ENCODE measurements at places on chromosomes 5 and 9.
A peak's percentile ranks its signal among the peaks of the same experiment; 100 is the strongest.

GRCh38 chr5:132183723-132184122, 43.9 kb downstream of the P4HA2 start:
- DNase-seq, result no peak

DNA sequence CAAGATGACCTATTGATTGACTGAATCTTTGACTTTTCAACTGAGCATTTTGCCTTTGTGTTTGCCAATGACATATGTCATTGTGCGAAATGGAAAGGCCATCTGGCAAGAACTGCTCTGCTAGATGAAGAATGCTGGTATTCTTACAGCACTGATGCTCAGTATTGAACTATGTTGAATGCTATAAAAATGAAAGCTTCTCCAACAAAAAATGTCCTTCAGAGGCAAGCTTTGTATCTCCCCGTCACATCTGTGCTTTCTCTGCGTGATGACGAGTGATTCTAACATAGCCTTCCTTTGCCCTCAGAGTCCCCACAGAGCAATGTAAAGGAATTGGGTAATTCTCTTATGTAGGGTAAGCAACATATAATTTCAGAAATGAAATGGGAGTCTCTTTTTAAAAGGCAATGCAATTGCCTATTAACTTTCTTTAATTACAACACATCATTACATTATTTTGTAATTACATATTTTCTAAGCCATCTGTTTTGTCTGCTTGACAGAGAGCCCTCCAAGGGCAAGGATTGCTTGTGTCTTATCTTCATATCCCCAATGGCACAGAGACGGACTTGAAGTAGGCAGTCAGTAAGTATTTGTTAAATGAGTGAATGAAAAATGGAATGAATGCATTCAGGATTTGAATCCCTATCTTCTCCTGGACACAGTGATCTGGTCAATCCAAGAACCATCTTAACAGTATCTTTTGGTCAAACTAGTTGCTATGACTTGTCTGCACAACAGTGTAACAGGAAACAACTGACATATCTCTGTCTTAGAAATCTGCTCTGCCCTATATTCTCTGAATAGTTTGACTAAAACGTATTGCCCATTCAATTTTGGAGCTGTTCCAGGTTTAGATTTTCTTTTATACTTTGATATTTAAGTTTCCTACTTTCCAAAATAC, 46.1 kb downstream of the ENC1 start:
- no peak for DNase-seq

DNA sequence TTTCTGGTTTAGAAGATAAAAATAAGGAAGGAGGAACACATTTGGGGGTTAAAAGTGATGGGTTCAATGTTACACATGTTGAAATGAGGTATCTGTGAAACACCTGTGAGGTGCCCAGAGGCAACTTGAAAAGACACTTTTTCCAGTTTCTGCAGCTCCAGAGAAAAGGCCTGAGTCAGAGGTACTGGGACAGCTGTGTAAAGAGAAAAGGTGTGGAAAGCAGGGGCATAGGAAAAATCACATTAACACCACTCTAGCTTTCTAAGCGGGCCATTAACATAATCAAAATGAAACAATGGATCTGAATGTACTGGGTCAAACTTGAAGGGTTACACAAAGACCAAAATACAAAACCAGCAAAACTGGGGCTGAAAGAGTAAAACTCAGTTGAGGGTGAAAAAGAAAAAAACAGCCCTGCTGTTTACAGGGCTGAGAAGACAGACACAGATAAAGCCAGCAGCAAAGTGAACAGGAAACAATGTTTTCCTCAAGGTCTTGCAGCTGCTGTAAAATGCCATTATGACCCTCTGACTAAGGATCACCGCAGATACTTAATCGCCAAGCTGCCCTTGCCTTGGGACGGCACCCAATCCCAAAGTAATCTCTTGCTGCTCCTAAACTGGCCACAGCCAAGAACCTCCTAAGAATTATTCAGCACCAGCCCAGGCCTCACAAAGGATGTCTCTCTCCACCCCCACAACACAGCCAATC, 104.7 kb downstream of the DROSHA start:
- DNase-seq, result no peak

DNA sequence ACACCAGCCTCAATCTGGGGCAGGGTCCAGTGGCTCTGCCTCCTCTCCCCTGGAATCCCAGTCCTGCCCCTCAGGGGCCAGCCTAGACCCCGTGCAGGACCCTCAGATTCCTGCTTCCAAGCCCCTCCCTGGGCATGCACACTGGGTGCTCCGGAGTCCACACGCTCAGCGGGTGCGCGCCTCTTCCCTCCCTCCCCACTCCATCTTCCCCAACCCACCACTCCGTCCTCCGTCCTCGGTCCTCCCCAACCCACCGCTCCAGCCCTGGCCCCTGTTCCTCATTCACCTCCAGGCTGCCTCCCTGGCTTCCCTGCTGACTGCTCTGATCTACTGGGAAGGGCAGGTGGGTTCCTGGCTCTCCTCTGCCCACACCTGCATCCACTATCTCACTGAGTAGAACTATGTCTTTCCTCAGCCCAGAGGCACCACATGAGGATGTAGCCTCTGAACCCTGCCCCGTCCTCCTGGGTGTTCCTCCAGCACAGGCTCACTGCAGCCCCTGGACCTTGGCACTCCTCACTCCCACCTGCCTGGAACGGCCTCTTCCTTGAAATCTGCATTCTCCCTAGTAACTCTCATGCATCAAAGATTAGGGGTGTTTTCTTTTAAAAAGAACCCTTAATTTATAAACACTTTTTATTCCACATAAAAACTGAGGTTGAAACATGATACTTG, 92.8 kb downstream of the CAMSAP1 start:
- DNase-seq, result no peak

- no peak for DNase-seq
Observed at GRCh38 chr5:110038297-110038997, 348.7 kb downstream of the MAN2A1 start.

GRCh38 chr5:99955006-99955405, 580.2 kb upstream of the FAM174A start:
- no peak for DNase-seq

DNA sequence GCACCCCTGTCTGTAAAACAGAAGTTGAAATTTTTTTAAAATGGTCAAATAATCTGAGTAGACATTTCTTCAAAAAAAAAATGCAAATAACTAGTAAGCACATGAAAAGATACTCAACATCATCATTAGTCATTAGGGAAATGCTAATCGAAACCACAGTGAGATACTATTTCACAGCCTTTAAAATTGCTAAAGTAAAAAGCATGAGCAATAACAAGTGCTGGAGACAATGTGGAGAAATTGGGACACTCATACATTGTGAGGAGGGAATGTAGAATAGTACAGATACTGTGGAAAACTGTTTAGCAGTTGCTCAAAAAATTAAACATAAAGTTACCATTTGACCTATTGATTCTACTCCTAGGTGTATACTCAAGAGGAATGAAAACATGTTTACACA, 58.4 kb upstream of the RUSC2 start:
- DNase-seq, result no peak

DNA sequence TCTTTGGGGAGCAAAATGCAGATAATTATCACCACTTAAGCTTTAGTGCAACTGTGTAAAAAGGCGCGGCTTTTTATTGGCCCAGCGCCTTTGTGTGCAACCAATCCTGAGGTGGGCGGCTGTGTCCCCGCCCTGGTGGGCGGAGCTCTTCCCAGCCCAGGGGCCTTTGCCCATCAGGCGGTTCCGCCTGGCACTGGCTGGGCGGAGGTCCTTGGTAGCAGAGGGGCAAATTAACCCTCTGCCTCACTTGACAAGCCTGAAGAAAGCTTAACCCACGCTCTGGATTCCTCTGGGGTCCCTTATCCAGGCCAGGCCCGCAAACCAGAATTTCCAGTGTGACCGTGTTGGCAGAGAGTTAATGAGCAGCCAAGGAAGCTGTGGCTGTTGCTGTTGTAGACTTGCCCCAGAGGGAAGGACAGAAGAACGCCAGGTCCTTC, 12.8 kb upstream of the NIPAL4 start:
- no peak for DNase-seq

DNA sequence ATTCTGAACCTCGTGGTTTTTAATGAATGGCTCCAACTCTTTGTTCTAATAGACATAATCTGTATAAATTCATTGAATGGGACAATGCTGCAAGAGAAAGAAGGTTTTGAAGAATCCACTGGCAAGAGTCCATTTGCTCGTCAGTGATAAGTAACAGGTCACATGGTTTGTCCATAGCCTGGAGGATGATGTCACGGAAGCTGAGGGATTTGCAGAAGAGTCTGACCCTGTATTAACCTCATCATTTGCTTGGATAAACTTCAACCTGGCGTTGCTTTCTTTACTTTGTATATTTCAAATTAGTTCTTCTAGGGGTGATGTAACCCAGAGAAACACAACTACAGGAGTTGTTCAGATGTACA, 197.4 kb downstream of the GAS1 start:
- peak; percentile 36 for DNase-seq

GRCh38 chr5:154997746-154998145, 15.8 kb upstream of the KIF4B start:
- no peak for DNase-seq

- no peak for DNase-seq
Observed at GRCh38 chr5:10173716-10174115, 76.0 kb downstream of the ATPSCKMT start.

GRCh38 chr5:54915466-54916027, 69.8 kb downstream of the ESM1 start:
- no peak for DNase-seq

DNA sequence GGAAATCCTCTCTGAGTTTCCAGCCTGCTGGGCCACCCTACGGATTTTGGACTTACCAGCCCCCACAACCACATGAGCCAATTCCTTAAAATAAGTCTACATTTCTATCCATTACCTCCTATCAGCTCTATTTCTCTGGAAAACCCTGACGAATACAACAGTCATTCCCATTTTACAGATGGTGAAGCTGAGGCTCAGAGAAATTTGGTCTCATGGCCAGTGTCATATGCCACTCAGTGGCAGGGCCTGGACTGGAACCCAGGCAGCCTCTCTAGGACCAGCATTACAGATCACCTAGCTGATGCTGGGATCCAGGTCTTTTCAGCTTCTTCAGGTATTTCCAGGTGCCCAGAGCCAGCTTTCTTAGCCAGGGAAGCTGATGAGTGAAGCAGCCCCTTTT, 45.0 kb upstream of the SH3PXD2B start:
- no peak for DNase-seq

DNA sequence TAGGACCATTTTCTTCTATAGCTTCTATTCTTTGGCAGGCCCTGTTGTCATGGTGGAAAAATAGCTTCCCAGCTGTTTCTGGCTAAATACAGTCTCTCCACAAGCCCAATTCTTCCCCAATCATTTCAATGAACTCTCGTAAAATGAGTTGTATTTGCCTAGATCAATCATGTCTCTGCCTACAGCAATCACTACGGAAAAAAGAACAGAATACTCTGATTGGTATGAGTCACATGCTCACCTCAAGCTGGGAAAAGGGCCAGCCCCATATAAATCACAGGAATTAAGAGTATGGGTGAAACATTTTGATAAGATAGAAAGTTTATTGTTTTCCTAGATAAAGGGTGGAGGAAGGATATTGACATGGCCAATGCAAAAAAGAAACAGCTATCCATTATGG, 711.4 kb downstream of the EFNA5 start:
- no peak for DNase-seq

DNA sequence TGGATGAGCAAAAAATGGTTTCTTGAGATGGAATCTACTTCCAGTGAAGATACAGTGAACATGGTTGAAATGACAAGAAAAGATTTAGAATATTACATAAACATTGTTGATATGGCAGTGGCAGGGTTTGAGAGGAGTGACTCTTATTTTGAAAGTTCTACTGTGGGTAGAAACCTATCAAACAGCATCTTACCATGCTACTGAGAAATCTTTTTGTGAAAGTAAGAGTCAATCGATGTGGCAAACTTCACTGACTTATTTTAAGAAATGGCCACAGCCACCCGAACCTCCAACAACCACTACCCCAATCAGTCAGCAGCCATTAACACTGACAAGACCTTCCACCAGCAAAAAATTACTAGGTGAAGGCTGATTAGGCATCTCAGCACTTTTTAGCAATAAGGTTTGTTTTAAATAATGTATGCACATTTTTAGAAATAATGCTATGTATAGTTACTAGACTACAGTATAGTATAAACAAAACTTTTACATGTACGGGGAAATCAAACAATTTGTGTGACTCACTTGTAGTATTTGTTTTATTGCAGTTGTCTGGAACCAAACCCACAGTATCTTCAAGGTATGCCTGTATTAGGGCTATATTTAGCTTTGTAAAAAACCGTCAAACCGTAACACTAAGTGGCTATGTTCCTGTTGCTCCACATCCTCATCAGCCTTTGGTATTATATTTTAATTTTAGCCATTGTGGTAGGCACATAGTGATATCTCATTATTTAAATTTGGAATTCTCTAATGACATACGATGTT, 30.6 kb upstream of the ADAMTS6 start:
- no peak for DNase-seq

DNA sequence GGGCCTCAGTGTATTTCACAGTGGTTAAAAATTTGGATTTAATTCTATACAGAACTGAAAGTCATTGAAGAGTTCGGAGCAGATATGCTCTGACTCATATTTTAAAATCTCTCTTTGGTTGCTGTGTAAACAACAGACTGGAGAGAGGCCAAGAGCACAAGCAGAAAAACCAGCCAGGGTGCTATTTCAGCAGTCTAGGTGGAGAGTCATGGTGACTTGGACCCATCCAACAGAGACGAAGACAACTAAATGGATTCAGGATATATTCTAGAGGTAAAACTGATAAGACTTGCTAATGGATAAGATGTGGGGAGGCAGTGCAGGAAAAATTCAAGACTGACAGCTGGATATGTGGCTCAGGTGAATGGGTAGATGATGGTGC, 168.9 kb downstream of the MAPKAP1 start:
- peak; percentile 73 for DNase-seq

DNA sequence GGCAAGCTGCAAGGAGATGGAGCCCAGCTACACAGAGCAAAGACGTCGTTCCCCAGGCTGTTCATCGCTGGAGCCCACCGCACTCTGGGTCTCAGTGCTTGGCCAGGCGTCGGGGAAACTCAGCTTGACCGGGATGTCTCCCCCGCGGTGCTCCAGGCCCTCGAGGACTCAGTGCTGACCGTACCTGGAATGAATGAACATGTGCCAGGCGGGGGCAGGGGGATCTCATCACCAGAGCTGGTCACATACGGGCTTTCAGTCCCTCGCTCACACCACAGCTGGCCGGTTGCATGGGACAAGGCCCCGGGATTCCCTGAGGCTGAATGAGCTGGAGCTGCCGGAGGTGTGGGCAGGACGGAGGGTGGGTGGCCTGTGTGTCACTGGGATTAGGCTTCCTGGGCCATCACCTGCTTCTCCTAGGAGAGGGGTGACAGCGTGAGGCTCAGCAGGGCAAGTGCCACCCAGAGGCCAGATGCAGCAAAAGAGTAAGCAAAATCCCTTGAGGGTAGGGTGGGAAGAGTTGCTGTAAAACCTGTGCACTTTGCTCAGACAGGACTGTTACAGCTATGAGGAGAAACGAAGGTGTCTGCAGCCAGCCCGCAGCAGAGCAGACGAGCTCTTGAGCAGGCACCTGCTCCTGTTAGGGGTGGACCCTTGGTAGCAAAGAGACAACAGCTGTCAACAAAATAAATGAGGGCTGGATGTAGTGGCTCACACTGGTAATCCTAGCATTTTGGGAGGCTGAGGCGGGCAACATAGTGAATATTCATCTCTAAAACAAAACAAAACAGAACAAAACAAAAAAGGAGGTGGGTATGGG, 70.7 kb upstream of the RAPGEF1 start:
- no peak for DNase-seq

GRCh38 chr9:131851414-131851813, 111.5 kb upstream of the RAPGEF1 start:
- DNase-seq, result no peak

All from AG08396 (cell line).